ENCODE measurements at places on chromosomes 2 and 18.

DNA sequence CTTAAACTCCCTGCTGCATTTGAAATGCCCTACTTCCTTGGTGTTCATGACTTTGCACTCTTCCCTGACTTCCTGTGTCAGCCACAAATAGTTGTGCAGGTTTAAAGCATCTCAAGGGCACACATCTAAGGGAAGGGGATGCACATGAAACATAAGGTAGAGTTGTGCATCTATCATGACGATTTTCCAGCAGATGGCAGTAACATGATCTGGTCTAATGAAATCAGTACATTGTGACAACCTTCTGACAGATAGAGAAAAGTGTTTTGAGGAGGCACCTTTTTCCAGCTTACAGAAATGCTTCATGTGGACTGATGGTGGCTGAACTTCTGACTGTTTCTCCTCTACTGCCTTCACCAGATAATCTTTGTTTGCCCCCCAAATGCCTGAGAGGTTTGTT is 238.9 kb downstream of the XIRP2 start:
- peak; percentile 32 for DNase-seq

- DNase-seq, result no peak
These were observed 106.2 kb upstream of the RNF152 start for GRCh38 chr18:61998957-61999356.

DNA sequence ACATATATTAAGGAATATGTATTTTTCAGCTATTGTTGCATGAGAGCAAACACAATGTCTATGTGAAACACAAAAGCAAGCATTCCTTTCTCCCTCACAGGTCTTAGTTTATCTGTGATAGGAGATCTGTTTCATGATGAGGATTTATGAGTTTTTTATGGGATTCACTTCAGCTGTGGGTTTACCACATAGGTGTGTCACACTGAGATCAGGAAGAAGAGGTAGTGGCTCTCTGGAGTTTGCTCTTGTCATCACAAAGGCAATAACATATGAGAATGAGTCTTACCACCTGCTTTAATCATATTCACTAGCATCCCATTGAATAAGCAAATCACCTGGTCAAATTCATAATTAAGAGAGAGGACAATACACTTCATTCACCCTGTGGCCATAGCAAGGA is 960.3 kb upstream of the SLC39A10 start:
- DNase-seq, result no peak

DNA sequence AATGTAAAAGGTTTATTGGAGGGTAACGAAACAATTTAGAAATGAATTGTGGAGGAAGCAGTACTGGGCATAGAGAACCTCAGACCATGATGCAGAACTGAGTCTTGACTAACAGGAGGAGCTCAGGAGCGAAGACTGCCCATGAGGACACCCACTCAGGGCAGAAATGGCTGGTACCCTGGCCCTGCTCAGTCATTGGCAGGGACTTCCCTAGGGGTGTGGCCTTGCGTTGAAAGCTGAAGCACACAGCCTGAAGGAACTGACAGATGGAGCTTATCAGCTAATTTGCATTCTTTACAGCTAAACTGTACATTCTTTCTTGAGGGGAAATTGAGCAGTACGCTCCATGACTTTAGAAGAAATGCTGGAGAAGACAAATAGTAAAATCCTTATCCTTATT is 57.1 kb downstream of the PDK1 start:
- no peak for DNase-seq

DNA sequence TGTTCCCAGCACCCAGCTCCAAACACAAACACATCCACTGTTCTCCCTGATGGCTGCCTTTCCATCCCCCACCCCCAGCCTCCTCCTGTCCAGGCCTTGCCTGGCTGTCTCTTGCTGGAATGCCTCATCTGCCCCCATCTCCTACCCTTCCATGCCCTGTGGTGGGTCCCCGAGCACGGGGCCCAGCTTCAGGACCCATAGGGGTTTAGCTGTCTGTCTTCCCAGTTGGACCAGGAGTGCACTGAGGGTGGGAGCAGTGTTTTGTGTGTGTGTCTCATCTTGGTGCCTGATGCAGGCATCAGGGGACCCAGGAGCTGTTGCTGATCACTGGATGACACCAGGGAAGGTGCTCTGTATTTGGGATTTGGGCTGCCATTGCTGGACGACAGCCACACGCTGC is 34.5 kb downstream of the GLI2 start:
- no peak for DNase-seq

- no peak for DNase-seq
These were observed 118.2 kb upstream of the COPS8 start for GRCh38 chr2:236967499-236967783.

DNA sequence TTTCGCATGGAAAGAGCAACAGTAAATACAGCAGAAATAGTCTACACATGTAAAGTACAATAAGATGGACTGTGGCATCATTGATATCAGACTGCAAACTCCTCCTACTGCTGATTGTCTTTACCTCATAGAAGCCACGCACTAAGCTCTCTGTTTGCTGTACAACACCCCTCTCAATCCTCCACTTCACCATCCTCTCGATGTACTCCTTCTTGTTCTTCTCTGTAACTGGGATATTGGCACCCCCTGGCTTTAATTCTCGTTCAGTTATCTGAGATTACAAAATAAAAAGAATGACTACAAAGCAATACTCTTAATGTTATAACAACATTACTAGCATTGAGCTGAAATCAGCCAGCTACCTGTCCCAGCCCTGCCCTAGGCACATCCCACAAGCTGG is 49.3 kb upstream of the STK17B start:
- no peak for DNase-seq

GRCh38 chr18:46035696-46036680 is 36.1 kb downstream of the PSTPIP2 start:
- DNase-seq, result no peak
